NCI-H187 treated with DMSO at 0.1 percent for 48 hours (cell line): ENCODE measurements at places on chromosomes 6 and 20.

- DNase-seq: no peak
Measured at GRCh38 chr6:166173281-166173951, 5.8 kb upstream of the TBXT start.

GRCh38 chr20:36093025-36093803 is 61.3 kb upstream of the EPB41L1 start:
- DNase-seq: no peak

- no peak for DNase-seq
Measured at GRCh38 chr20:37921341-37921929, 18.5 kb downstream of the VSTM2L start.

DNA sequence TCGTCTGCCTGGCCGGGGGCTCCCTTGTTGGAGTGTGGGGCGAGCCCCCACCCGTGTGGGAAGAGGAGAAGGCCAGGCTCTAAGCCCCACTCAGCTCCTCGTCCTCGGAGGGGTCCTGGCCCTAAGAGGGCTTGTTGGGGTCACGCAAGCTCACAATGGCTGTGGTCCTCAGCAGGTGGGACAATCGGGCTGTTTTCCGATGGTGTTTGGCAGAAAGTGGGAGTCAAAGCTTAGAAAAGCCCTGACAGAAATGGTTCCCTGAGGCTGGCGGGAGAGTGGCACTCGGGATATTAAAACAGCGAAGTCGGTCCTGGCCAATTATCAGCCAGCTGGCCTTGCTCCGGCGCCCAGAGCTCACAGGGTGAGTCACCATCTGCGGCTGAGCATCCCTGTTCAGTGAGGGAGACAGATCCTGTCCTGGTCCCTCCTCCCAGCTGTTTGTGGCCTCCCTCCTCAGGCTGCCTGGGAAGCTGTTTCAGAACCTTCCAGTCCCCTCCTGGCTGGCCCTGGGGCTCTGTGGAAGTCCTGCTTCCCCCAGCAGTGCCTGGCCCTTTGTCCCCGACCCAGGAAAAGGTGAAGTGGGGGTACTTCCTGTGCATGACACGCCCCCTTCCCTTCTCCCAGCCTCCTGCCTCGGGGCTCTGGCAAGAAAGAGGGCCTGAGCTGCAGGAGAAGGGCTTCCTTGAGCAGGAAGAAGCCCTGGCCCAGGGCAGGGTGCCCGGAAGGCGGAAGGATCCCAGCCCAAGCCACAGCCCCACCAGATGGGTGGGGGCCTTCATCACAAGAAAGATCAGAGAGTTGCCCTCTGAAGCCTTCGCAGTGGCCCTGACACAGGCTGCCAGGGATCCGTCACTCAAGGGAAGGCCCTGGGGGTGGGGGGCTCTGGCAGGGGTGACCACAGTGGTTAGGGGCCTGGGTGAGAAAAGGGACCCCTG is 53.6 kb upstream of the BHLHE23 start:
- no peak for DNase-seq

- peak; percentile 72 for DNase-seq
Measured at GRCh38 chr6:31834367-31835250, 7.1 kb downstream of the HSPA1B start.

DNA sequence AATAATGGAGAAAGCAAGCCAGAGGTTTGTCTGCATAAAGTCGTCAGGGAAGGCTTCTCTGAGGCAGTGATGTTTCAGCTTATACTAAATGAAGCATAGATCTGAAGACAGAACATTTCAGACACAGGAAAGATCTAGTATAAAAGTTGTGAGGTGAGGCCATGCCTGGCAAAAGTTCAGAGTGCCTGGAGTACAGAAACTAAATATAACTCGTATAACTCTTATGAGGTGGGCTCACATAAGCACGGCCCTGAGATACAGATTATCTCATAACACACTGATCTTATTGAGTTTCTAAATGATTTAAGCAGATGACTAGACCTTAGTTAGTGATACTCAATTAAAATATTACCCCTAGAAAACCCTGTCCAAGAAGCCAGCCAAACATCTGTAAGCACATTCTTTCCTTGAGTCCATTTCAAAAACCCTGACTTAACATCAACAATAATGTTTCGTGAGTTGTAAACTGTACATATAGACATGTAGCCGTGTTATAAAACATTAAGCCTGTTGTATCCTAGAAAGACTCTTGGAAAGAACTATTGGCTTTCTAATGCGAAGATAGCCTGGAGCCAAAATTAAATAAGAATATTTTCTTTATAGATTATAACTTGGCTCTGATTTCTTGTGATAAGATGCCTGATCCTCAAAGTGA is 667.6 kb downstream of the TENT5A start:
- DNase-seq: no peak

GRCh38 chr6:33987531-33988021 is 158.3 kb downstream of the GRM4 start:
- DNase-seq: no peak
